ENCODE measurements at places on chromosomes 3 and 15.

GRCh38 chr15:55230953-55231352 is 34.2 kb upstream of the RSL24D1 start:
- DNase-seq, result no peak

DNA sequence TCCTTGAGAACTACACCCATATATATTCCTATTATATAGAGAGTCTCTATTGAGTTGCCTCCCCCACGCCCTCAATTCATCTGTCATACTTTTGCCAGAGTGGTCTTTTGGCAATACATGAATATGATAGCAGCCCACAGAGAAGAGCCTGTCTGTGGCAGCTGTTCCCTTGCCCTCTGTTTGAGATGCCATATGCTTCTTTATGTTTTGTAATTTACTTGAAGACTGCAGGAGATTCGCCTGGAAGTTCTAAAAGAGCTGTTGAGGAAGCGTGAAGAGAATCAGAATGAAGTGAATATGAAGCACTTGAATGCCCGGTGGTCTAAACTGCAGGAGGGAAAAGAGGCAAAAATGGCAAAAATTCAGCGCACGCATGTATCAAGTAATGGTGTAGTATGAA is 27.2 kb downstream of the CFAP91 start:
- DNase-seq, result no peak

- DNase-seq, result peak; percentile 33
Measured at GRCh38 chr3:119098619-119099222, 47.2 kb upstream of the TEX55 start.

DNA sequence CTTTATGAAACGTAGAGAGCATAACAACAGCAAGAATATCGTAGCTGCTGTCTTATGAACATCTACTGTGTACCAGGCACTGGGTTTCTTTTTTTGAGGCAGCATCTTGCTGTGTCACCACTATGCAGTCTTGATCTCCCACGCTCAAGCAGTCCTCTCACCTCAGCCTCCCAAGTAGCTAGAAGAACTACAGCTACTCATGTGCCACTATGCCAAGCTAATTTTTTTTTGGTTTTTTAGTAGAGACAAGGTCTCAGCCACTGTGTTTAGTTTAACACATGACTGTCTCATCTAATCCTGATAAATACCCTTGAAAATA is 129.9 kb downstream of the VGLL4 start:
- DNase-seq, result no peak

DNA sequence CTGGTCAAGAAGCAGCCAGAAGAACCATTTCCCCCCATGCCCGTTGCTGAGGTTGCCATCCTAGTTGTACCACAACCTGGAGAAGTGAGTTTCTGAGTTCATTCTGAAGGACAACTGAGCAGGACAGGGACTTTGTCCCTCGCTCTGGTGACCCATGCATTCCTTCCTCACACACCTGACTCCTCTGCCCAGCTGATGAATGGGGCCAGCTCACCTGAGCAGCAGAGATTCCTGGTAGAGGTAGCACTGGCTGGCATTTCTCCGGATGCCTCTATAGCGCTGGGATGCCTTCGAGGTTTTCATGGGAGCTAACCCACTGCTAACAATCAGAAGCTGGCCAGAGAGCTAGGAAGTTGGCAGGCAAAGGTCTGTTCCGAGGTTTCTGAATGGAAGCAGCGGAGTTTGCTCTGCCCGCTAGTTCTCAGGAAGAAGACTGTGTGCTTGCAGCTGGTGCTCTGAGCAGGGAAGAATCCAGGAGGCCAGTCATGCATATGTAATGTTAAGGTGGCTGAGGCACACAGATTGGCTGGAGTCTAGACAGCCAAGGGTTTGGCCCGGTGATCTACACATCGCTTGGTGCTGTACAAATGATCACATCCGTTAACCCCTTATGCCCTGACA is at the start of gene TMC3:
Gene TMC3 (minus strand): TSS at position 439 of the 621 bp plus-strand sequence. CDS start 136 bp downstream, at position 303.
- DNase-seq, result no peak

- DNase-seq, result peak; percentile 98
Measured at GRCh38 chr3:101676216-101676764, 642 bp downstream of the ZBTB11 start.

GRCh38 chr3:188202358-188203138 is 48.6 kb downstream of the LPP start:
- no peak for DNase-seq

GRCh38 chr15:70833861-70834765 is 19.8 kb downstream of the LARP6 start:
- DNase-seq, result no peak
